ENCODE measurements at places on chromosomes 1 and 21. TPM values are rescaled to one million over a fixed set of nuclear protein-coding genes. Genes with fewer than 3 reads are reported as not detected.
A peak's percentile ranks its signal among the peaks of the same experiment; 100 is the strongest.

The PFDN2 gene
- polyA plus RNA-seq: 121 TPM

- peak; percentile 32 for DNase-seq
These were observed 4.6 kb downstream of the GFI1 start for GRCh38 chr1:92481971-92482664.

The RHBG gene
- polyA plus RNA-seq: not detected

DNA sequence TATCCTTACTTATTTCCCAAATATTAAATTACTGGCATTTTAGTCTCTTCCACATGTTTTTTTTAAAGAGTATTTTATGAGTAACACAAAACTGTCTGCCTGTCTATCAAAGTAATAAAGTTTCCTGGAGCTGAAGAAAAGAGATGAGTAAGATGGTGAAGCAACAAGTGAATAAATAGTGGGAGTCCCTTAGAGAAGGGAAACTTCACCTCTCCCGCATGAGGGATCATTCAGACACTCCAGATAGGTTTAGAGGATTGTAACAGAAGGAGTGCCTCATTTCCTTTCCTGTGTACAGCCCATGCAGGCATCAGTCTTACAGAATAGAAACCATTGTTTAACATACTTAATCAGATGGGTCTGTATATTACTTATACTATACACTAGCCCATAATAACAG lies 205.7 kb downstream of the USP25 start:
- DNase-seq: no peak

The CNTN2 gene
- not detected for polyA plus RNA-seq

The LENEP gene
- not detected for polyA plus RNA-seq

Measured in GM23248 (cell line).